ENCODE measurements at places on chromosomes 2 and 18.

DNA sequence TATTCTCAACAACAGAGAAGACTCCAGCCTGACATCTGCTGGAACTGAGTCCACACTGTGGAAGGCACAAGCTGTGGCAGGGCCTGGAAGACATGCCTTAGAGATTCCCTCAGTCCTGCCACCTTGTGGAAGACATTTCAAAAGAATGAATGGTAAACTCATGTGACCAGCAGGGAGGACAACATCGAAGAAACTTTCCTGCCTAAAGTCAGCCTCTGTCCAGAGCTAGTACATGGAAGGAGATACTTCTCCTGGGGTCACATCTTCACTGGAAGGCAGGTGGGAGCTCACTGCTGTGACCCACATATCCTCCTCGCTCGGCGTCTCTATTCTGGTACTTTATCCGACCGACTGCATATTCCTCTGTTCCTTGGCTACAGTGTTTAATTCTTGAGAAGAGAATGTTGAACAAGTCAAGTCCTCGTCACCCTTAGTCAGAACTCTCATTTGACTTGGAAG is 59.5 kb downstream of the PUM2 start:
- DNase-seq = peak; percentile 14

DNA sequence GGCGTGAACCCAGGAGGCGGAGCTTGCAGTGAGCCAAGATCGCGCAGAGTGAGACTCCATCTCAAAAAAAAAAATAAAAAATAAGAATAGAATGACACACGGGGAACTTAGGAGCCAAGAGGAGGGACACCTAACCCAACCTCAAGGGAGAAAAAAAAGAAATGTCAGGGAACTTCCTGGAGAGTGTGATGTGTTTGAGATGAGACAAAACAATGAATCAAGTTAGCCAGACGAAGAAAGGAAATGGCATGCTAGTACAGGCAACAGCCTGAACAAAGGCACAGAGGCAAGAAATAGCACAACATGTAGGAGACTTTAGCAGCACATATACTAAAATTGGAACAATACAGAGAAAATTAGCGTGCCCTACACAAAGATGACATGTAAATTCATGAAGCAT is 36.7 kb upstream of the PAPOLG start:
- DNase-seq = no peak

DNA sequence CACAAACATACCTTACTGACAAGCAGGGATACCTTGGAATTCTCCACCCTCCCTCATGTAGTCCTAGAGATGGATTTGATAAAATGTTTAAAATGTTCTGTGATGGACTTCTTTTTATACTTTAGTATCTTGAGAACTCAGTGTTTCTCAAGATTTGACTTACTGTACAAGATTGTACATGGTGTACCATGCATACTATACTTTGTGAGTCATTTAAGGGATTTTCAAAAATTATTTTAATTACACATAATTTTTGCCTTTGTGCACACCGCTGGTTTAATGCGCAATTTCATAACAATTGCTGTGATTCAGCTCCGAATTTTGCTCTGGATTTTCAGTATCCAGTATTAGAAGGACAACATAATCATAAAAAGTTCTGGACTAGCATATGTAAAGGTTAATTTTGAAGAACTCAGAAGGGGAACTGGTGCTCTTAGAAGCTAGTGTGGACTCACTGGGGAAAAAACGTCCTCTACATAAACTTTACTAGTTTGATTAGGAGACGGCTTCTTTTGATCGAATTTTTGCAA is 78.6 kb upstream of the ACSL3 start:
- no peak for DNase-seq

DNA sequence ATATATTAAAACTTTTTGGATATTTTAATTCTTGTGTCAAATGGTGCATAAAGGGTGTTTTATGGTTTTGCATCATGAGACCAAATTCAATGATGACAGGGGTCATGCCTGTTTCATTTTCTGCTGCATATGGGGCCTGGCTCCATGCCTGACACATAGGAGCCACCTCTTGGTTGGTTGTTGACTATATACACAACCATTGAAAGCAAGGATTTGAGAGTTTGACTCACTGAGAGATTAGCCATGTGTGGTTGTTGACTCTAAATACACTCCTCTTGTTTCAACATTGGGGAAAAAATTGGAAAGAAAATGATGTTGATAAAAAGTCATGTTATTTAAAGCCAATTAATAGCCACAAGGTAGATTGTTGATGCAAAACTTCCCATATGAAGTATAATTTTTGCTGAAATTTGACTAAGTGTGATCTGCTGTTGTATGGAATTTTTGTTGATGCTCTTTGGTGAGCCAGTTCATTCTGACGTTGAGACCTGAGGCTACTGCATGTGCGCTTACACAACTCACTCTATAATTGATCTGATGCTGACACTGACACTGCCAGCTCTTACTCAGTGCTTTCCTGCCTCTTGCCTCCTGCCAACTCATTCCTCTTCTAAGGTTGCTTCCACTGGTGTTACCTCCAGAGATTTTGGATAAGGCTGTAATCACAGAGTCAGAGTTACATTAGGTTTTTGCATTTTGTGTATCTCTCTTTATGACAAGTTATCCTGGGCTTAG is 446.2 kb upstream of the SLC14A2 start:
- no peak for DNase-seq

GRCh38 chr2:237293978-237294377 is 120.0 kb downstream of the COL6A3 start:
- no peak for DNase-seq

GRCh38 chr2:156490466-156490840 is 54.3 kb downstream of the GPD2 start:
- no peak for DNase-seq

DNA sequence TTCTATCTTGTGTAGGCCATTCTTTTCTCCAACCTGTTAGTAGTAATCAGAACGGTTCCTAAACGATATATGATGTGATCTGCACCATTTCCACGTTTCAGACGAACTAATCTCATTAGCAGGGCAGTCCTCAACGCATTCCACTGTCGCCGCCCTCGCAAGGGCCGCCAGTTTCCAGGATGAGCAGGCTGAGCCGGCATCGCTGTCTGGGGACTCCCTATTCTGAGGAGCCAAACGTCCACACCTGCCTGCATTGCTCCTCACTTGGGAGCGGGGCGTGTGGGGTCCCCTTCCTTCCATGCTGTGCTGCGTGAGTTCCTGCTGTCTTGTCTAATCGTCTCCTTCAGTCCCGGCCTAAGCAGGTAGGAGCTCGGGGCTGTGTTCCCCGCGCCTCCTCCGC is 76.6 kb downstream of the PSMG2 start:
- no peak for DNase-seq

GRCh38 chr2:2273421-2273820 is 57.7 kb downstream of the MYT1L start:
- DNase-seq = no peak

DNA sequence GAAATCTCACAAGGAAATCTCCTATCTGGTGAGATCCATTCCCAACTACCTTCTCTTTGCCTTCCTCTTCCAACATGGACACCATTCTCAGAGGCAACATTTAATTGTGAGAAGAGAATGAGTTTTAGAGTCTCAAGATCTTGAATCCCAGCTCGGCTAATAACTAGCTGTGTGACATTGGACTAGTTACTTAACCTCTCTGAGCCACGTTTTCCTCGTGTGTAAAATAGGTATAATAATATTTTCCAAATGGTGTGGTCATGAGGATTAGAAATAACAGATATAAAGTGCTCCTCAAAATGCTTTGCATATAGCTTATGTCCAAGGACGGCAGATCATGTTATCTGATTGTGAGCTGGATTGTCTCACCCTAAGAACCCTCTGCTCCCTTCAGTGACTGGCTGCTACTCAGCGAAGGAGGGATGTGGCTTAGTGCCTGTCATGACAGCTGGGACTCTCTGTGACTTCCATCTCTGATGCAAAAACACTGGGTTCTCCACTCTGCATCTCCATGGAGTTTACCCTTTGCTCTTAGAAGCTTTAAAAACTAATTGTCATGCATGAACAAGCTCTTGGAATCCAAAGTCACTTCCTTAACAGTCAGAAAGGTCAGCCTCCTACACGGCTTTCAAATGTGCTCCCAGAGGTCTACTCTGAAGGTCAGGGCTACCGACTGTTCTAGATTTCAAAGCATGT is 38.4 kb upstream of the MRPL19 start:
- DNase-seq = no peak

- DNase-seq = no peak
These were observed 30.6 kb upstream of the PPP1R1C start for GRCh38 chr2:181955010-181955409.

GRCh38 chr2:128196471-128196931 is 105.5 kb downstream of the UGGT1 start:
- no peak for DNase-seq

- no peak for DNase-seq
These were observed 57.7 kb downstream of the ODC1 start for GRCh38 chr2:10390369-10390801.

GRCh38 chr2:19350678-19351401 is 7.6 kb downstream of the OSR1 start:
- DNase-seq = no peak

GRCh38 chr2:143264851-143265250 is 135.6 kb downstream of the ARHGAP15 start:
- no peak for DNase-seq

DNA sequence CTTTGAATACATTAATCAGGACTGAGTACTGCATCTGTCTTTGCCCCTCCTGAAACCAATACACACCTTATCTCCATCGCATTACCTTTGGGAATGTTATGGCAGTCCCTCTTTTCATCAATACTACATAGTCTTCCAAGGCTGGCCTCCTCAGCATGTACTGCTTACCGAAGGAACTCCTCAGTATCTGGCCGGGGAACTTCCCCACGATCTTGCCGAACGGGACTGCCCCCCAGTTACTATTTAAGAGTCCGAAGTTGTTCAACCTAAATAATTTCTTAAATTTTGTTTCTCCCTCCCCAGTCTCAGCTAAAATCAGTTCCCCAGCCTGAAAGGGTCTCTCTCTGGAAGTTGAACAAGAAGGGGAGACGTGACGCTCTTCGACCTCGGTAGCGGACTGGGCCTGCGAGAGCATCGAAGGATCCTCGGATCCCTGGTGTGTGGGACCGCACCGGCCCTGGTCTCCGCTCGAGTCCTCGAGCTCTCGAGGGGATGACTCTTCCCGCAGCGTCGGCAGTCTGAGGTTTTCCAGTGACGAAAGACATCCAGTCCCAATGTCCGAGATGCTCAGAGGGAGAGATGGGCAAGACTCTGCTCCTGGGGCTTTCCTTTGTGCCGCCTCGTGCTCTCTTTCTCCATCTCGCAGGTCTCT is 489 bp downstream of the TRMT61B start:
- DNase-seq = peak; percentile 10

DNA sequence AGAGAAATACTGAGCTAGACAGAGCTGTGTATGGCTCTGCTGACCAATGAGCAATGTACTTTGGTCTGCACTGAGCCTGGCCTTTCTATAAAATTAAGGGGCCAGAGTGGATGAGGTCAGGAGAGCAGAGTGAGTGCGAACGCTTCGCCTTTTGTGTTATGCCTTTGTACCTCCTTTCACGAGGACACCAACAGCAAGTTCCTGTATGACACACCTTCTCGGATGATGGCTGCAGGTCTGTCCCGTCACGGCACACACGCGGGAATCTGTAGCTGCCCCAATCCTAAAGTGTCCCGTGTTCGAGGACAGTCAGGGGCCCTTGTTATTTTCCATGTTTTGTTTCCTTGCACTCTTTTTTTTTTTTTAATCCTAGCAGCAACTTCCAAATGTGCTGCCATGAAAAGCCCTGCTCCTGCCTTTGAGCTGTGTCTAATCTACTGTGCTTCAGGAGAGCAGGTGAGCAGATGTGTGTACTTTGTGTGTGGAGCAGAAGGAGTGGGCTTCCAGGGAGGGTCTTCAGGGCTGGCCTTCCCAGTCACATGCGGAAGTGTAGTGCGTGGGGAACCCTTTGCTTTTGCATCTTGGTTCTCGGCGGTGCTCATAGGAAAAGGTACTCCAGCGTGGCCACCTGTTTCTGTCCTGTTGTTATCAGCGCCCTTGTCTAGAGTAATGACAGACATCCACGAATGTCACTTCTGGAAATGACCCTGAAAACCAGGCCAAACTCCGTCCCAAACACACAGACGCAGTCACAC is 213.2 kb downstream of the NDUFA10 start:
- no peak for DNase-seq

GRCh38 chr2:86221066-86221684 is 21.9 kb downstream of the MRPL35 start:
- no peak for DNase-seq

- DNase-seq = no peak
These were observed 301.0 kb upstream of the MGAT5 start for GRCh38 chr2:133952896-133953295.

Measured in GM12891 (cell line).